ENCODE measurements at places on chromosomes 3 and 15.

DNA sequence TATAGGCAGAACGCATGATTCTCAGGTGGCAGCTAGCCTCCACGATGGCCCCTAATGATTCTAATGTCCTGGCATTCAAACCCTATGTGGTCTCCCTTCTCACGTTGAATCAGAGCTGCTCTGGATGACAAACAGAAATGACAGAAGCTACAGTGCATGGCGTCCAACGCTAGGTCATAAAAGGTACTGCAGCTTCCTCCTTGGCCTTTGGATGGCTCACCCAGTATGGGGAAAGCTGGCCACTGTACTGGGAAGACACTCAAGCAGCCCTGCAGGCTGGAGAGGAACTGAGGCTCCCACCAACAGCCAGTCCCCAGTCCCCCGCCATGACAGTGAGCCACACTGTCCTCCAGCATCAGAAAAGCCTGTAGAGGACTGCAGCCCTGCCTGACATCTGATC is 286.3 kb downstream of the FAM43A start:
- DNase-seq = no peak

DNA sequence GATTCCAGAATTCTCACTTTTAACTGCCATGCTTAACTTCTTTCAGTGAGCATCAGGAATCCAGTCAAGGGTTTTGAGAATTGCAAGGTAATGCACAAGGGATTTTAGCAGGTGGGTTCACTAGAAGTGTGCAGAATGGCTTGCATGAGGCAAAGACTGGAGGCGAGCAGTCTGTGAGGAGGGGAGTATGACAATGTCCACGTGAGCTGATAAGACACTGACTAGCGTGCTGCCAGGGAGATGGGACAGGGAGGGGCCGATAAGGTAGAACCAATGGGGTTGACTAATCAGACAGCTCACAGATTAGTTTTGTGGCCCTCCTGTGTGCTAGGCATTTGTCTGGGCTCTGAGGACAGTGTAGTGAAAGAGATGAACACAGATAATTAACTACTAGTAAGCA is 102.0 kb upstream of the DAZL start:
- DNase-seq = no peak

DNA sequence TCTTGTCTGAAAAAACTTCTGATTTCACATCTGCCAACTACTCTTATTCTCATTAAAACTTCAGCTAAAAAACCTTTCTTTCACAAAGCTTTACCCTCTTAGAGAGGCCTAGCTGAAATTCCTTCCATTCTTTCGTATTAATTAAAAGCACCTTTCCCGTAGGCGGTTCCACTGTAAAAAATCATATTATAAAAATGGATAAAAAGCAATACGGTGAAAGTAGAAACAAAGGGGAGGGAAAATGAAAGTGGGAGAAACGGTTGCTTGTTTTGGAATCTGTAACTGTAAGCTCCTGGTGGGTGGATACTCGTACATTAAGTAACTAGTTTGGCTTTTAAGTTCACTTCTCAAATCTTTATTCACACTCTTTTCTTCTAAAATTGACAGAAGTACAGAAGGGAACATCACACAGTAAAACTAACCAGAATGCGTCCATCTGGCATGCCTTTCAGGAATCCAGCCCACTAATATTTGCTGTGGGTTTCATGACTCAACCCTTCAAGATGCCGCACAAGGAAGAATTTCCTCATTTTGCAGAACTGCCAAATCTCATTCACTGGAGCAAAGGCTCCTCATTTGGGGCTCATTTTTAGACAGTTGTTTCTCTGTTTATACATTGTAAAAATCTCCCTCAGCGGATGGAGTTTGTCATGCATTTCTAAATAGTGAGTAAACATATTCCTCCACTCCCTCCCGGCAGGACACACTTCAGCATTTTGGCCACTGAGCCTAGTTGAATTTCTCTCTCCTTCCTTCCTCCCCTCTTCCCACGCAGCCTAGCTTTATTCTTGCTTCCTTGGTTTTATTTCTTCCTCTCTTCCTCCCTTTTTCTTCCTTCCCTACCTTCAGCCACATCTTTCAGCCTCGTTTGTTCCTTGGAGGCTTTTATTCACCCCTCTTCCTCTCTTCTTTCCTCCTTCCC is 419.5 kb upstream of the NAALADL2 start:
- no peak for DNase-seq

DNA sequence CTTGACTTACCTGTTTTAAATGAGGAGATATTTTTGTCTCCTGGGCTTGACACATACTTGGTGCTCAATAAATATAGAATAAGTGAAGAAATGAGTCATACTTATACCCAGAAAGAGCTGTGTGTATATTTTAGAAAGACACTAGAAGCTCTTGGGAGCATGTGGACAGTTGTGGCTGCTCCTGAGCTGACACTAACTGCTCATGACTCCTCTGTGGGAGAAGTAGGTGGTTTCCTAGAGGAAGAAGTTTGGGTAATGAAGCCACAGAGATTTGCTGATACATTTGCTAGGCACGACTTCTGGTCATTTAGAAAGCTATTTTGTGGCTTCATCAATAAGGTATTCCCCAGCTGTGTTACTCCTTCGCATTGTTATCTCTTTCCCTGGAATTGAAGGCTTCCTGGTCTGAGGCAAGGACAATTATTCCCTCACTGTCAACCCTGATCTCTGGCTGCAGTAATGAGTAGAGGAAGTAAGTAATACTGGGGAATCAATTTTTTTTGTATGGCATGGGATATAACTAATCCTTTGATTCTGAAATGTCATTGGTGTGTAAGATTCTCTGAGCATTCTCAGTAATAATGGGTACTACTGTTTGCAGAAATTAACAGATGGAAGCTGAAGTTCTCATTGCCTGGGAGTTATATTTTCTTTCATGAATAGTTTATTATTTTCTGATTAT is 79.6 kb upstream of the DCBLD2 start:
- DNase-seq = no peak

DNA sequence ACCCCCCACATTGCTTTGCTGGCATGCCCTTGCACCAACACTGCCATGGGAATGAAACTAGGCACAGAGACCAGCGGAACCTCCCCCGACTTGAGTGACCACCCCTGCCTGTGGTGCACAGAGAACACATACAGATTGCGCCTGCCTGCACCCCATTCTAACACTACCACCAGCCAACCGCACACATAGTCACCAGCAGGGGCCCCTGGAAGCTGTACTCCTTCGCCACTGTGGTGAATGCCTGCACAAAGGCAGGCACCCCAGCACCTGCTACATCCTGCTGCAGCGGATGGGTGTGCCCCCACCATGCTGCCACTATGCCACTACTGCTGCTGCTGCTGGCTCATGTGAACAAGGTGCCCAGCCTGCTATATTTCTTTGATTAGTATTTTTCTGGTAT is 27.4 kb upstream of the DNAAF4 start:
- DNase-seq = no peak

DNA sequence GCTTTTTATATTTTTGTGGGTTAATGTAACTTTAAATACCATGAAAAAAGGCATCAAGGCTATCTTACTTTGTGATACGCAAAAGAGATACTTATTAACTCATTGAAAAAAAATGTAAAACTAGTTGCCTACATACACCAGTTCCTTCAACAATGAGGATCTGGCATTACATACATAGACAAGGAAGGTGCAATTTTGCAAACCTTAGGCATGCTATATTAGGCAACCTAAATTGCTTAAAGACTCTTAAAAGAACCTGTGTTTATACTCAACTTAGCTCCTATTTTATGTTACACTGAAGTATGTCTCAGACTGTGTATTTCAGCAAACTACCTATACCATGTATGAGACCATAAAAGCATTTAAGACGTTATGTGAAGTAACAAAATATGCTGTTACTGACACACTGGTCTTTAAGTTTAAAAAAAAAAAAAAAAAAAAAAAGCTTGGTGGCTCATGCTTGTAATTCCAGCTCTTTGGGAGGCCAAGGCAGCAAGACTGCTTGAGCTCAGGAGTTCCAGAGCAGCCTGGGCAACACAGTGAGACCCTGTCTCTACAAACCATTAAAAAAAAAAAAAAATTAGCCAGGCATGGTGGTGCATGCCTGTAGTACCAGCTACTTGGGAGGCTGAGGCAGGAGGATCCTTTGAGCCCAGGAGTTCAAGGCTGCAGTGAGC is 9.1 kb downstream of the TASOR start:
- DNase-seq = no peak

DNA sequence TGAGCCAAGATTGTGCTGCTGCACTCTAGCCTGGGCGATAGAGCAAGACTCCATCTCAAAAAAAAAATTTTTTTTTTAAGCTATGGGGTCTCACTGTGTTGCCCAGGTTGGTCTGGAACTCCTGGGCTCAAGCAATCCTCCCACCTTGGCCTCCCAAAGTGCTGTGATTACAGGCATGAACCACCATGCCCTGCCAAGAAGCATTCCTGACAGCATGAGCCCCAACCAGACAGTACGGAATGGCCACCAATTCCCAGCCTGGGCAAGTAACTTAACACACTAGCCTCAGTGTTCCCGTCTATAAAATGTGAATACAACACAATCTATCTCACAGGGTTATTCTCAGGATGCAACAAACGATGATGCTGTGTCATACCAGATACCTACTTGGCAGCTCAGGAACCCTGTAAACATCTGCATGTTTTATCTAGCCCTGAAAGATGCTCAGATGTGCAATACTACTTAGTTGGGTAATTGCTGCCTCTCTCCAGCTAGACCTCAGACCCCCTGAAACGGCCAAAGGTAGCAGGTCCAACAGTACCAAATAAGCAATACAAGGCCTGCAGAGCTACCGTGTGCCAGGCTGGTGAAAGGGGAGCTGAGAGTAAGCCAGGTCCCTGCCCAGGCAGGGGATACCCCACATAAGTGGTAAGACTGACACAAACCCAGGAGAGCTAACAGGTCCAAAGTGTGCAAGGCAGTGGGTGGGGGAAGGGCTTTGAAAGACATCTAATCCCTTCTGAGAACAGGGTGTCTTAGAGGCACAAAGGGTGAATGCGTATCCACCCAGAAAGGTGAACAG is 1.9 kb downstream of the TKT start:
- DNase-seq = no peak

DNA sequence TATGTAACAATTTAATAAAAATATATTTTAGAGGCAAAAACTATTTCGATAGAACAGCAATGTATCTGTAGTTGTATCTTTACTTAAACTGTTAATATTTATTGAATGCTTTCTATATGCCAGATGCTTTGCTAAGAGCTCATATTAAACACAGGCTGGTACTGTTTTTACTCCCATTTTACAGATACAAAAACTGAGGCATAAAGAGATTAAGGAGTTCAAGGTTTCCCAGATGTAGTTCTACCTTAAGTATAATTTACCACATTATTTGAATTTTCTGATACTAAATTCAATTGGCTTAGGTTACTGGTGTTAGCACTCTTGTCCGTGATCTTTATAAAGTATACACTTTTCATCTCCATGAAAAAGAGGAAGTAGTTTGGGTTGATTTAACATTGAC is 149.8 kb downstream of the ROBO2 start:
- no peak for DNase-seq

DNA sequence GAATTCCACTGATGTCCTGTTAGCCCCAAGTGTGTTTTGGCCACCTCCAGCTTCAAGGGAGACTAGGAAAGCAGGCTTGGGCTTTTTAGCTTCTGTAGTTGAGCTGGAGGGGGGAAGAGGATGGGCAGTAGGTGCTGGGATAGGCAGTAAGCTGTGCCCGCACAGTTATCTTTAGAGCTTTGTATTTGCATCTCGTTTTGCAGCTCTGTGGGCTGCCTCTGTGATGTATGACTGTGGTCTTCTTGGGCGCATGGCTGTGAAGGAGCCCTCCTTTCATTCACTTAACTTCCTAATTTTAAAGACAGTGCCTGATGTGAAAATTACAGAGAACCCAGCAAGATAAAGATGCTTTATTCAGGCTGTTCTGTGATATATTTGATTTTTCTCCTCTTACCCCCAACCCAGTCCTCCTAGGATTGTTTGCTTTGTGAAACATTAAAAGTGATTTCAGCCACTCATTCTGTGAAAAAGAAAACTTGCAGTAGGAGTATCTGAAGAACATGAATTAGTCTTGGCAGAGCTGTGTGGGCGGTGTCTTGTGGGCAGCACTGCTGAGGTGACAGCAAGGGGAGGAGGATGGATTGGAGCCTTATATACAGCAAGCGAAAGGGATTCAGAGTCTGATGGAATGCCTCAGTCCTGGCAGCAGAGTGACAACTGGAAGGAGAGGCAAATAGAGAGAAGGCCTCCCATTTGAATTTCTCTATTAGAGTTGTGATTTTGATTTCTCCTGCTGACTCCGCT is 74.3 kb downstream of the LARS2 start:
- DNase-seq = no peak

GRCh38 chr3:17136136-17136721 is 251.5 kb downstream of the PLCL2 start:
- no peak for DNase-seq

GRCh38 chr3:8938021-8938420 is 25.3 kb downstream of the RAD18 start:
- no peak for DNase-seq

DNA sequence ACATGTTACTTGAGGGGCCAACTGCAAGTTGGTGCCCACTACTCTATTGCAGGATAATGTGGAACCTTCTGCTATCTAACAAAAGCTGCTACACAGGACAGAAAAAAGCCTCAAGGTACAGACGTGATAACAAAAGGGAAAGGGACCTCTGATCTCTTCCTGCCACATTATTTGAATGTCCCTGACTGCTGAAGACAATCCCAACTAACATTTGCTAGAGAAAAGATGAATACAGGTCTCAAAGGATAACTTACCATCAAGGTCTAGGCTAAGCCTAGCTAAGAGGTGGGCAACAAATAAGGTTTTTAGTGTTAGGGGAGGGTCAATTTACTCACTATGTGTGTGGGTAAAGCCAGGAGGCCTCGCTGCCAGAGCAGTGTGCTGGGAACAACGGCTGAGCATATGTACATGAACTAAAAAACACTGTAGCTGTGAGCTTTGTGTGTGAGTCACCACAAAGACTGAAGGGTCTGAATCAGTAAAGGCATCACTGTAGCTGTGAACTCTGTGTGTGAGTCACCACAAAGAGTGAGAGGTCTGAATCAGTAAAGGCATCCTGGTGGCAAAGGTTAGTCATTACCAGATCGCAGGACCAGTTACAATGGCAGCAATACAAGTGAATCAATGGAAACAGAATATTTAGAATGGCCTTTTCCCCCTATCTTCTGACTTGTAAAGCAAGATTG is 111.7 kb downstream of the LMLN start:
- DNase-seq = no peak

DNA sequence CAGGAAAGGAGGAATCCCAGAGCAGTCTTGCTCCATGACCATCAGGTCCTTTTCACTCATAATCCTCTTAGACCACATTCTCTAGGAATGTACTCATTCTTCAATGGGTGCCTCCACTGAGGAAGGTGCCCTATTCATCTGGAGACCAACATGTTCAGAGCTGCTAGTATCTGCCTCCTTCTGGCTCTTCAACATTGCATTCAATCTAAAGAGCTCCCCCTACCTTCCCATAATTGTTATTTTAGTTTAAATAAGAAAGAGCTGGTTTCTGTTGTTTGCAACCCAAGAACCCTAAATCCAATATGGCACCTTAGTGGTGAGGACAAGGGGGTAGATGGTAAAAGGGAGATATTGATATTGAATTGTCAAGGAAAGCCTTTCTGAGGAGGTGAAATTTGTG is 67.6 kb downstream of the SCN11A start:
- DNase-seq = no peak

GRCh38 chr3:32613183-32613582 is 42.5 kb upstream of the DYNC1LI1 start:
- no peak for DNase-seq
